Posterior vena cava (tissue), 2 donors: ENCODE measurements at places on chromosomes 12 and 14. TPM values are rescaled to one million over a fixed set of nuclear protein-coding genes. Genes with fewer than 3 reads are reported as not detected.

The ITFG2 gene
- 16.7 TPM for total RNA-seq

The FSCB gene
- total RNA-seq, result not detected

The SLC38A4 gene
- 1.5 TPM for total RNA-seq

The COCH gene
- 1.2 TPM for total RNA-seq

The LIN7A gene
- total RNA-seq, result 2.4 TPM

The TROAP gene
- total RNA-seq, result 0.60 TPM

The KRT3 gene
- not detected for total RNA-seq

The HVCN1 gene
- total RNA-seq, result 8.5 TPM

The FGF6 gene
- not detected for total RNA-seq
